ENCODE measurements at places on chromosomes 1 and 21.

- peak; percentile 14 for DNase-seq
Observed at GRCh38 chr1:240093120-240093961, 1.7 kb downstream of the FMN2 start.

GRCh38 chr1:241215683-241216082 lies 141.3 kb downstream of the RGS7 start:
- DNase-seq = no peak

DNA sequence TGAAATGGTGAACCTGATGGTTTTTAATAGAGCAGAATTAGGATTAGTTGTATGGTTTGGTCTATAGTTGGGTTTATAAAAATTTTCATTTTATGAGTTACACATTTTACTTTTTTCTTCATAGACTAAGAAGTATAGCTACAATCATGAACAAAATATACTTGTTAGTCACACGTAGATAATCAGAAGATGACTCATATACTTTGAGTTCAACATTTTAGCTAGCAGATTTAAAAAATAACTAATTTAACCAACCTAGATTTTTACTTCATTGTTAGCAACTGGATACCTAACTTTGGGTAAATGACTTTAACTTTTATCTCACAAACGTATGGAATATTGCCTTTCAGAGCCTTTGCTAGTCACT lies 27.9 kb downstream of the MORC3 start:
- DNase-seq = no peak

- DNase-seq = no peak
Observed at GRCh38 chr1:243233908-243234307, 21.2 kb downstream of the CEP170 start.

- DNase-seq = no peak
Observed at GRCh38 chr1:208074353-208074752, 163.4 kb upstream of the CD34 start.

GRCh38 chr21:46028573-46029091 lies 47.1 kb downstream of the COL6A1 start:
- DNase-seq = no peak

DNA sequence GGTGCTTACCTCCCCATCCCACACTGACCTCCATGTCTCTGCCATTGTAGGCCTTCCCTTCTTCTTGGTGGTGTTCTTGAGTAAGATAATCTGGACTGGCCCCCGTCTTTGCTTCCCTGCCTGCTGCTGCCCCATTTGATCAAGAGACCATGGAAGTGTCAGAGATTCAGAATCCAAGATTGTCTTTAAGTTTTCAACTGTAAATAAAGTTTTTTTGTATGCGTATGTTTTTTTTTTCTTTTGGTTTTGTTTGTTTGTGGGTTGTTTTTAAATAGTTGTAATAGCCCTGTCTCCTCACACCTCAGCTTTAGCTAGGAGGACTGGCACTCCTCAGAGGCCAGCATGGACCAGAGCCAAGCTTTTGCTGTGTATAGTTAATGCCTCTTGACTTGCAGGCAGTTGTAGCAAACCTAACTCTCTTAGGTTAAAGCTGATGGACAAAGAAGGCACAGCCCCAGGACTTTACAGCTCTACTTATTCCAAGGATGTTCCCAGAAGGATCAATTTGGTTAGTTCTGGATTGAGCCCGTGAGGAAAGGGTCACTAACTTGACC lies 5.6 kb upstream of the YBX1 start:
- no peak for DNase-seq

- DNase-seq = no peak
Observed at GRCh38 chr1:244047621-244048255, 3.3 kb upstream of the ZBTB18 start.

GRCh38 chr21:34690041-34690792 lies 21.4 kb downstream of the CLIC6 start:
- no peak for DNase-seq

GRCh38 chr1:26129778-26130177 lies 18.2 kb downstream of the PDIK1L start:
- DNase-seq = no peak

GRCh38 chr1:5901150-5901549 lies 91.1 kb downstream of the NPHP4 start:
- DNase-seq = no peak

DNA sequence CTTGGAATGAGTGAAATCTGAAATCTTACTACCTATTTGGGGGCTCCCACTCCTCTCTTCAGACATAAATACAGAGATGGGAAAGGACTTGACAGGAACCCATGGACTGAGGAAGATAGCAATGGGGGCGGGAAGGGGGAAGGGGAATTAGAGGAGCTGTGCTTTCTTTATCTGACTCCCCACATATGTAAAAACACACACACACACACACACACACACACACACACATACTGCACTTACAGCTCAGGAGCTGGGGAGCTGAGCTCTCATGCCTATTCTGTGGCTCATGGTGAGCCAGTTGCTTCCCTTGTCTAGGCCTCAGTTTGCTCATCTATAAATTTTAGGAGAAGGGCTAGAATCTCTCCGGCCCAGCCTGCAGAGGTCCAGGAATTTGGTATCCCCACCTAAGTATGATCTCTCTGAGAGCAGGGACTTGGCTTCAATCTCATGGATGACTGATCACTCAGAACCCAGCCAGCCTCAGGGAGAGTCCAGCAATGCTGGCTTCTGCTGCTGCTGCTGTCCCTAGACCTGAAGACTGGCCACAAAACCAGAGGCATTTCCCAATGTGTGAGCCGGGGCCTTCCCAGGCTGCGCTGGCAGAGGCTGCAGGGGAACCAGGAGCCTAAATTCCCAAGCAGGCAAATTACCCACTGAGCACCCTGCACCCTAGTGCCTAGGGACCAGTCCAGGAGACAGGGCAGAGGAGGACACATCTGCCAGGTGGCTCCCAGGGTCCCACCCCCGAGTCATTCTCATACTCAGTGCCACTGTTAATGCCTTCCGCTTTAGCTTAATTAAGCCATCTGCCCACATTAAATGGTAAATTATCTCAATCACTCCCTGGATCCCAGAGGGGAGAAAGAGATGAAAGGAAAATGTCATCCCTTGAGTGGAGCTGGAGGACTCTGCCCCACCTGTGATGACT lies 57.5 kb upstream of the RBM15 start:
- no peak for DNase-seq

- peak; percentile 73 for DNase-seq
Observed at GRCh38 chr1:111747282-111747734, 8.1 kb upstream of the INKA2 start.

GRCh38 chr21:37244501-37245095 lies 22.5 kb downstream of the VPS26C start:
- DNase-seq = no peak
